Substantia nigra (tissue), 51 donors: ENCODE measurements at places on chromosomes 5 and 9.

- DNase-seq = no peak
These were observed 43.4 kb upstream of the NREP start for GRCh38 chr5:111800351-111800750.

GRCh38 chr9:83043597-83043996 is 19.3 kb downstream of the RASEF start:
- no peak for DNase-seq

- no peak for DNase-seq
These were observed 77.9 kb upstream of the ICE1 start for GRCh38 chr5:5344606-5345005.

- no peak for DNase-seq
These were observed 20.1 kb downstream of the SH3PXD2B start for GRCh38 chr5:172434251-172434650.

- no peak for DNase-seq
These were observed 480 bp upstream of the PRDM12 start for GRCh38 chr9:130663977-130664250.

GRCh38 chr5:141838326-141839014 is 39.7 kb downstream of the PCDH1 start:
- DNase-seq = no peak

DNA sequence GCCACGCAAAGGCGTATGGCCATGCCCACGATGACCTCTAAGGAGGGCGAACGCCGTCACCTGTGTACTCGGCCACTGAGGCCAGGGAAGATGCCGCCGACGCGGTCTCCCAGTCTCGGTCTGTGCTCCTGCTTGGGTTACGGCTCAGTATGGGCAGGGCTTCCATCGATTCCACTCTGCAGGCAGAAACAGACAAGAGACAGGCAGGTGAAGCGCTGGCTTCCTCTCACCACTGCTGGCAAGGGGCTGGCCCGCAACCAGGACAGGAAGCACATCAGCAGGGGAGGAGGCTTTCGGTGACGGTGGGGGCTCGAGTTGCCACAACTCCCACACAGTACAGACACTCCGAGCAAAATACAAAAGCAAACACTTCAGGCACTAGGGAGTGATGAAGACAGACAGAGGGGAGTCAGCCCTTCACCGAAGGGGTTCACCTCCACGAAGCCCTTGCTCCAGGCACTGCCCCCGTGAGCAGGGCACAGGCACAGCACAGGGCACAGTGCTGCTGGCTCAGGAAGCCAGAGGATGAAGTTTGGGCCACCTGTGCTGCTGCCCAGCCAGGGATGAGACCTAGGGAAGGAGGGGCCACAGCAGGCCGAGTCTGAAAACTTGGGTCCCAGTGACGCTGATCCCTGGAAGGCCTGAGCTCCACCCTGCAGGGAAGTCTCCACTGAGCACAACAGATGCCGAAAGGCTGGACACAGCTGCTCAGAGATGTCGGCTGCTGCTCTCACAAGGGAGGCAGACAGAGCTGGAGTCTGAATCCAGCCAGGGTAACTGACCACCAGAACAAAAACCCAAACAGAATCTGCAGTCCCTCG is 91.3 kb downstream of the CAMSAP1 start:
- no peak for DNase-seq

- DNase-seq = no peak
These were observed 356.2 kb downstream of the TMEM161B start for GRCh38 chr5:87912419-87912818.
